Stimulated activated naive CD8-positive, alpha-beta T cell treated with anti-CD3 and anti-CD28 coated beads, Interleukin-15, amount 100 ng/mL, for 72 hours (primary cell): ENCODE measurements at places on chromosomes 2 and 18.

GRCh38 chr18:23596183-23596582, 9.9 kb upstream of the NPC1 start:
- no peak for DNase-seq

DNA sequence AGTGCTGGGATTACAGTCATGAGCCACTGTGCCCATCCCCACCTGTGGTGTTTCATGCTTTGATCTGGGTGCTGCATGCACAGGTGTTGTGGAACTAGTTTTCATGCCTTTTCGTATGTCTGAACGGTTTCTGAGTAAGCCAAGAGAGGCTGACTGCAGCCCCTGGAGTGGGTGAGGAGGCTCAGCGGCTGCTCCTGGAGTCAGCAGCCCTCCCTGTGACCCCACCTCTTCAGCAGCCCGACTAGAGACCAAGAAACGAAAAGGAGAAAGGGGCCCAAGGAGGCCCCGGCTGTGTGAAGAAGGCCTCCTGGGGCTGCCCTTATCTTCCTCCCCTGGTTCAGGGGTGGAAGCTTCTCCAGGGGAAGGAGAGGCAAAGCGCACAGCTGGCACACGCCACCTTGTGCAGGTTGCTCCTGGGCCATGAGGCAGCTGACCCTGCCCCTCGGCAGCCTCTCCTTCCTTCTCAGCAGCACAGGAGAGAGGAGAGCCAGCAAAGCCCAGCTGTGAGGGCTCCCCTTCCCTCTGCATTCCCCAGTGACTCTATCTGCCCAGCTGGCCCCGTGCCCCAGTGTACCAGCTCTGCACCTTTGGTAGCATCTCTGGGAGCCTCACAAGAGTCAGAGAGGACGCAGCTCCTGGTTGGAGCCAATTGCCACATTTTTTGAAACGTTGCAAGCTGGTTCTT, 182.5 kb upstream of the HS6ST1 start:
- no peak for DNase-seq

DNA sequence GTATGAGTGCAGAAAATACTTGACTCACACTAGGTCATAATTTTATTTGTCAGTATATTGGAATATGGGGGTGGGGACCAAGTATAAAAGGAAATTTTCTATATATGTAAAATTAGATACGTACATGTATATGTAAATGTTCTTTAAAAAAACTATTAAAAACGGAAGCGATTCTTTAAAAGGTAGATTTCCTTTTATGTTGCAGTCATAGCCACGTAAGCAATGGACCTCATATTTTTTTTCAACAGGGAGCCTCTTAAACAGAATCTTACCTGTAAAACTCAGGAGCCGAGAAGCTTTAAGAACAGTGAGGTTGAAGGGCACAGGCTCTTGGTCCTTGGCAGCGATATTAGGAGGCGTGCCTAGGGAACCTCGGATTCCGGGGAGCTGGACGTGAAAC, 3.3 kb downstream of the RHBDD1 start:
- DNase-seq: no peak

DNA sequence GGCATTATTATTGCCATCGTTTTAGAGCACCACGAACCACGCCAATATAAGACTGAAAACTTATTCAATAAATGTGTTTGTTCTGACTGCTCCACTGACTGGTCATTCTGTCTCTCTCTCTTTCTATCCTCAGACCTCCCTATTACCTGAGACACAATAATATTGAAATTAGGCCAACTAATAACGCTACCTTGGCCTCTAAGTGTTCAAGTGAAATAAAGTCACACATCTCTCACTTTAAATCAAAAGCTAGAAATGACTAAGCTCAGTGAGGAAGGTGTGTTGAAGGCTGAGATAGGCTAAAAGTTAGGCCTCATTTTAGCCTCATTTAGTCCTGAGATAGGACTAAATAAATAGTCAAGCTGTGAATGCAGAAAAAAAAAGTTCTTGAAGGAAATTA, 38.8 kb downstream of the G6PC2 start:
- DNase-seq: no peak

DNA sequence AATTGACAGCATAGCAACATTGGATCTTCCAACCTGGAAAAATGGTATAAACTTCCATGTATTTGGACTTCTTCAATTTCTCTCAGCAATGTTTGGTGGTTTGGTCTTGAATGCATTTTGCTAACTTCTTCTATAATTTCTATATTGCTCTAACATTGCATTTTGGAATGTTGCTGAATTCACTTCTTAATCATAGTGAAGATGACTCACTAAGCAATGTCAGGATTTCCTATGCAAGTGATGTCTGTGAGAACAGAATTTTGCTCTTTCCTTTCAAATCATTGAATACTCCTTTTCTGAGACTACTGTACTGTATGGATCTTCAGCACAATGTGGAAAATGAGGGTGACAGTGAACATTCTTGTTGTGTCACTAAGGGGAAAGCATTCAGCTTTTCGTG, 28.9 kb upstream of the CDH19 start:
- no peak for DNase-seq

DNA sequence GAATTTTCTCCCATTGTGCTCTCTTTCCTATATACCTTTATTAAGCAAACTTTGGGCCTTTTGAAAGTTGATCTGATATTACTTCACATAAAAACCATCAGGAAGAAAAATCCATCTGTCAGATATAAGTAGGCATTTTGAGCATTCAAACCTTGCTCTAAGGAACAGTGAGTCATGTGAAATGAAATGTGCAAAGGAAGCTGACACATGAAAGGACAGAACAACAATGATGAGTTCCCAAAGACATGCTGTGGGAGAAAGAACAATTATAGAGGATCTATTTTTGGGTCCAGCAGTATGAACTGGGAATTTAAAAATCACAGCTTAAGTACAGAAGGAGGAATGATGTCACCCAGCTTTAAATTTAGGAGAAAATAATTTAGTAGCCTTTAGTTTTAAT, 18.1 kb downstream of the CALCRL start:
- DNase-seq: no peak

DNA sequence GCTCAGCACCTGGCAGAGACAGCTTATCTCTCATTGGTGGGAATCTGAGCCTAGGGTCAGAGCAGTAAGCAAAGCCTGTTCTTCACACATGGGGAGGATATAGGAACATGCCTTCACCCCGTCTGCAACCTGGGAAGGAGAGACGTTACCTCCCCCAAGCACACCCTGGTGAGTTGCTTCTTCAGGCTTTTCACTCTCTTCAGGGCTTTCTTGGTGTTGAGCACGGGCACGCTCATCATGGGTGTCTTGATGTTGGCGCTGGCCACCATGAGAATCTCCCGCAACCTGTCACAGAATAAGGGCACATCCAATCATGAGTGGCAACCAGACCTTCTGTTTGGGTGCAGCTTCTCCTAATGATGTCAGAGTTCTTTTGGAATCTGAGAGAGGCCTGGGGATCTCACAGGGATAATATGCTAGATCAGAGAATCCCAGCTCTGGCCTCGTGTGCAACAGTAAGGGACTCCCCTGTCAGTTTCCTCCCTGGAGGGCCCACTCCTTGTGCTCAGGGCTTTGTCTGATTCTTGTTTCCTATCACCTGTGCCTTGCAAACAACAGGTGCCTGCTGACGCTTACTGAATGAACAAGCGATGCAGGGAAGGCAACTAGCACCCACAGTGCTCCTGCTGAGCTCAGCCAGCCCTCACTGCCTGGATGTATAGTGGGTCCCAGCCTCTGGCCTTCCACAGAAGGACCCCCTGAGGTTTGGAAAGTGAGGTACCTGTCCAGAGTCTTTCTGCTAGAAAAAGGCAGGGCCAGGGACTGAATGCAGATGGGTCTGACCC, 66.3 kb downstream of the POLR1A start:
- no peak for DNase-seq

DNA sequence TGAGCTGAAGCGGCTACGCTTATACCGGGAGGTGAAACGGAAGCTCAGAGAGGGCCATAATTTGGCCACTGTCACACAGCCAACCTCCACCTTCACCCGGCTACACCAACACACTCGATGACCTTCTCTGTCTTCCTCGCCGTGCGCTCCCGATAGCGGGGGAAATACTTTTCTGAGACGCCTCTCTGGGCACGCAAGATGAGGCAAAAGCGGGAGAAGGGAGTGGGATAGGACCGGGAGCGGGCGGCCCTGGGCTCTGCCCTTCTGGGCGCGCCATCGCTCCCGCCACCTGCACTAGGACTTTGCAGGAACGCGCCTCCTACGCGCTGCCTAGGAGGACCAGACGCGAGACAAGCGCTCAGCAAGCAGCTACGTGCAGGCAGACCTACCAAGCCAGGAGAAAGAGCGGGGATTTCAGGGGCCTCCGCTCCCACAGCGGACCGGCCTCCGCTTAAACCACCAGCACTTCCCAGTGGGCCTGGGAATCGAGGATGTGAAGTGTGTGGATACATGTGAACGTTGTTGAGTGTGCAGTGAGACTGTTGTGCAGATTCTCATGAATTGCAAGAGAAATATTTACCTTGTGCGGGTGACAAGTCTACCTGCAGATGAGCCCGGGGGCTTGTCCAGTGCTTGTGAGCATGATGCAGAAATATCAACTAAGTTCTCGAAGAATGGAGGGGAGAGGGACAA, 11.4 kb downstream of the SIX3 start:
- no peak for DNase-seq

GRCh38 chr2:98623657-98624056, 15.3 kb downstream of the UNC50 start:
- no peak for DNase-seq

DNA sequence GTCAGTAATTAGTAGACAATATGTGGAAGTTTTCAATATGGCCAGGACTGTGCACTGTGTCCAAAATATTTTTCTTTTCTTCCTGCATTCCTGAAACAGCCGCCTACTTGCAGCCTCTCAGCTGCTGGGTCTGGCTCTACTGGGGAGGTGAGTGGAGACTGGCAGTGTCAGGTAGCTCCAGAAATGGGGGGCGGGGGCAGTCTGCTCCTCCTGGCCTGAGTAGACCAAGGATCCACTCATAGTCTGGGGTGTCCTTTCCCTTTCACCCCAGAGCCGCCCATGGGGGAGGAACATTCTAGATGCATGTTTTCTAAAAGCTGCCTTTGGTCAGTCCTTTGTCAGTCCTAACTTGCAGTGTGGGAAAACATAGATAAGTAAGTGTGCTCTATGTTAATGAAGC, 23.7 kb downstream of the TRAF3IP1 start:
- no peak for DNase-seq
